CD4-positive, alpha-beta T cell treated with Interferon alpha-2 for 1 hour (primary cell): ENCODE measurements at places on chromosomes 6 and 20.

DNA sequence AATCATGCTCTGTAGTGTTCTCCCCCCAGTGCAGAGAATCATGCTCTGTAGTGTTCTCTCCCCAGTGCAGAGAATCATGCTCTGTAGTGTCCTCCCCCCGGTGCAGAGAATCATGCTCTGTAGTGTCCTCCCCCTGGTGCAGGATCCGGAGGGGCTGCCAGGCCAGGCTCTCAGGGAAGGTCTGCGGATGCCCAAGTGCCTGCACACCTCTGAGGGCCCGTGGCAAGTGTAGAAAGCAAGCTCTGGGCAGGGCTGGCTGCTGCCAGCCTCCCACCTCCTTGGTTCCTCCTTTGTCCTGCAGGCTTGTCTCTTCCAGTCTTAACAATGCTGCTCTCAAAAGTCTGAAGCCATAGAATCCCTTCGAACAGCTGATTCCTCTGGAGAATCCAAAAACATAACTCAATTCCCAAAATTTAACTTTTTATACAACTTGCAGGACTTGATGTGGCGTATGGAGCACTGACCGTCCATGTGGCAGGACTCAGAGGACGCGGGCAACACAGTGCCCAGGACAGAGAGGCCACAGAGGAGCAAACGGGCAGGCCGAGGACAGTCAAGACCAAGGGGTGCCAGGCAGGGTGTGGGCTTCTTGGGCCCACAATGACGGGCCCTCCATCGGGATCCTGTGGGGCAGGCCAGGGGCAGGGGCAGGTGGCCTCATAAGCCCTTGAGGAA, 44.6 kb upstream of the BHLHE23 start:
- DNase-seq: no peak

- DNase-seq: no peak
Measured at GRCh38 chr6:105587349-105588122, 184.7 kb upstream of the PREP start.

DNA sequence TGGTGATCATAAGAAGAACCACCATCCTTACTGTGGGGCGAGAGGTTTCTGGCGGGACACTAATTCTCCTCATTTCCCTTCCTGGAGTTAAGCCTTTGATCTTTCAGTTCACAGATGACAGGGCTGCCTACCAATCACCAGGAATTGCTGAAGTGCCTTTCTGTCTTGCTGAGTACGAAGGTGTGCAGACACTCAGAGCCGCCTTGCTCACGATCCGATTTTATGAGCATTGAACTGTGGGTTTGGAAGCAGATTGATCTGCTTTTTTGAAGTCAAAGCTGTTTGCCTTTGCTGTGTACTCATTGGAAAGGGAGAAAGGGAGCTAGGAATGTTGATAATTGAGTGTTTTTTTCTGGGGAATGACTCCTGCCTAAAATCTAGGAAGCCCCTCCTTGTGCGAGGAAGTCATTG, 129.1 kb upstream of the SALL4 start:
- DNase-seq: no peak

- no peak for DNase-seq
Measured at GRCh38 chr6:163500105-163500504, 85.6 kb downstream of the QKI start.
